ENCODE measurements at places on chromosomes 2 and 18.

DNA sequence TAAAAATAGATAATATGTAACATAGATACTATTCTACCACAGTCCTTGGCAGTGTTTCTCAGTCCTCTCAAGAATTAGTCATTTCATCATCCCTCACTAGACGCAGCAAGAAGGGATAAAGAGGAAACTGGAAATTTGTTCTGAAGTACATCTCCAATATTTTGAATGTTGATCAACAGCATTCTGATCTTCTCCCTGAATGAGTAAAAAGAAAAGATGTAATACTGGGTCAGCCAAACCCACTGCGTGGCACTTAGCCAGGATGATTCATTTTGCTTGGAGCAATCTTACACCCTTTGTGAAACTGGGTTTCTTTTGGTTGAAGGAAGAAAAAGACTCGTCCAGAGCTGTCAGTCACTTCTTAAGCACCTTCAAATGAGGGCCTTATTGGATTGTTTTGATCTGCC lies 54.1 kb downstream of the TAF1B start:
- no peak for DNase-seq

DNA sequence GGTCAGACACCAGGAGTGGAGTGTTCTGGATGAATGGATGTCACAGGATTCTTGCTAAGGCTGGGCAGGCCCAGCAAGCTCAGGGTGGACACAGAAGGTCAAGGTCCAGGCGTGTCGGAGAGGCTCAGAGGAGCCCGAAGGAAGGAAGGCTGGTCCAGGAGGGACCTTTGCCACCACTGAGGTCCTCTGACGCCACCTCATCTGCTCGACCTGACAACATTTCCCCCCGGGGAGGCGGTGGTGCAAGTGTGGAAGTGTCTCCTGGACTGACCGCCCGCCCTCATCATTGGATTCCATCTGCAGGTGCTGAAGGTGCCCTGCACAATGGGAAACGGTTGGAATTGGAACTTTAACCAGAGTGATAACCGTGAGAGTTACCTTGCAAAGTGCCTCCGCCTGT lies 124.6 kb downstream of the RTP5 start:
- DNase-seq: no peak

- DNase-seq: no peak
These were observed 865.3 kb downstream of the ERBB4 start for GRCh38 chr2:211673133-211673905.

DNA sequence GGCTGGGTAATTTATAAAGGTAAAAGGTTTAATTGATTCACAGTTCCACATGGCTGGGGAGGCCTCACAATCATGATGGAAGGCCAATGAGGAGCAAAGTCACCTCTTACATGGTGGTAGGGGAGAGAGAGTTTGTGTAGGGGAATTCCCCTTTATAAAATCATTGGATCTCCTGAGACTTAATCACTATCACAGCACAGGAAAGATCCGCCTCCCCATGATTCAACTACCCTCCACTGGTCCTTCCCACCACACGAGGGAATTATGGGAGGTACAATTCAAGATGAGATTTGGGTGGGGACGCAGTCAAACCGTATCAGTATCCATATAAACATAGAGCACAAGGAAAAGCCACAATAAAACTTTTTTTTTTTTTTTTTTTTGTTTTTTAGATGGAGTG lies 172.6 kb upstream of the PIEZO2 start:
- DNase-seq: no peak

- DNase-seq: no peak
These were observed 47.0 kb downstream of the TNFRSF11A start for GRCh38 chr18:62372156-62372555.

GRCh38 chr2:168441214-168441872 lies 14.7 kb upstream of the CERS6 start:
- no peak for DNase-seq

DNA sequence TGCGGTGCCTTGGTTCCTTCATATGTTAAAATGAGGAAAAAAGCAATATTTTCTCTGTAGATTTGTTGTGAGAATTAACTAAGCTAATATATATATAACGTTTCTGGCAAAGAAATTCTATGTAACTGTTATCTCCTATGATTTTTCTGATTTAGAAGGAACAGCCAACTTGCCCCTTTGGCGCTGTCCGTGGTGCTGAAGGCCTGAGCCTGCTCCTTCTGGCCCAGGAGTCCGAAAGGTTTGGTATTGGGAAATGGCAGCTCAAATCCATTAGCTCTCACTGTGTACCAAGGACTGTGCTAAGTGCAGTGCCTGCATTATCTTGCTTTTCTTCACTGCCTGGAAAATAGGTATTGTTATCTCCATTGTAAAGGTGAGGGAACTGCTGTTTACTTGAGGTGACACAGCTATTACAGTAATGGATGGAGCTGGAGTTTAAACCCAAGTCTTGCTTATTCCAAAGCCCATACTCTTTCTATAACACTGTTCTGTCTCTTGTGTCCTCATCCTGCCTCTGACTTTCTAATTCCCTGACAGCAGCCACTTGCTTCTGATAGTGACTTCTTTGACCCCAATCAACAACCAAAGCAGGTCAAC lies 52.2 kb downstream of the C1QL2 start:
- peak; percentile 55 for DNase-seq

DNA sequence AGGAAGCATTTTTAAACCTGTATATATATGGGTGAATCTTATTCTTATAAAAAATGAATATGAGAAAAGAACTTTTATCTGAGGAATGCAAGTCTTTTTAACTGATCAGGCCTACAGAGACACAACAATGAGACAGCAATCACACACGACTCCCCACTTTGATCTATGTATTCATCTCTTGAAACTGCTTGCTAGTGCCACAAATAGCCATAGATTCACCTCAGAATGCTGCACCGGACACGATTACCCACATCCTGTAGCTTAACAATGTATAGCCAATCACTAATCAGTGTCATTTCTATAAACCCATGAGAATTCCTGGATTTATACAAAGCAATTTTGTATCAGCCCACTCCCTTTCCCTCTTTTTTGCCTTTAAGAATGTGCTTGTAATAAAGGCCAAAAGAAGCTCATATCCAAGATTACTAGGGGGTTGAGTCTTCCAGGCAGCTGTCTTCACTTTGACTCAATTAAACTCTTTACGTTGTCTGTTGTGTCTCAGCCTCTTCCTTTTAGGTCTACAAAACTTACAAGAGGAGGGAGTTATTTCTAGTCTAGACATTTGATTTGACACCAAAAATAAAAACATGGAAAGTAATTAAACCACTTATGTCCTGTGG lies 94.9 kb downstream of the MBD2 start:
- no peak for DNase-seq

- DNase-seq: no peak
These were observed 76.6 kb upstream of the MAP4K3 start for GRCh38 chr2:39513641-39514094.

GRCh38 chr2:183812091-183812490 lies 687.8 kb downstream of the NUP35 start:
- DNase-seq: no peak

DNA sequence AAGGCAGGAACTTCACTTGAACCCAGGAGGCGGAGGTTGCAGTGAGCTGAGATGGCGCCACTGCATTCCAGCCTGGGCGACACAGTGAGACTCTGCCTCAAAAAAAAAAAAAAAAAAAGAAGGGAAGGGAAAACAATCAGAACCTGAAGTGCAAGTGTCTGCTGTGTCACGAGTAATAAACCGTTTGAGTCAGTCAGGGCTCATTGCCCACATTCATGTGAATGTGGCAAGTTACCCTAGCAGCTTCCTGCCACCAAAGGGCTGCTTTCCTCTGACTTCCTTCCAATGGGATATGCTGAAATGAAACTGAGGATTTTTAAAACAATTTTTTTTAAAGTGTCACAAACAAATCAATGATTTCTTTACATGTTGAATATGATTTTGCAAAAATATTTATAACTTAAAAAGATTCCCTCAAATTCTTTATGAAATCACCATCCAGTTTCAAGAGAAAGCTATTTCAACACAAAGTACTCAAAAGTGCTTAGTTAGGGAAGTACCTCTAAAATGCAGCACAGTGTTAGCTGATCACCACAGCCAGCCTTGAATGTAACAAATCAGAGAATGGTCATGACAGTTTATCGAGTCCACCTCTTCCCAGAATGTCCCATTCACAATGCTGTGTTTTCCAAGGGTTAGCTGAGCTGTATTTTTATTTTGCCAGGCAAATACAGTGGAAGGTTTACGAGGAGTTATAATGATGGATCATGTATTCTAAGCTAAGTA lies 36.4 kb downstream of the WDSUB1 start:
- DNase-seq: no peak

- no peak for DNase-seq
These were observed 46.0 kb upstream of the RIT2 start for GRCh38 chr18:43161528-43161927.

GRCh38 chr2:21194858-21195271 lies 71.1 kb downstream of the TDRD15 start:
- no peak for DNase-seq

- no peak for DNase-seq
These were observed 127.4 kb downstream of the VAPA start for GRCh38 chr18:10041180-10041579.

DNA sequence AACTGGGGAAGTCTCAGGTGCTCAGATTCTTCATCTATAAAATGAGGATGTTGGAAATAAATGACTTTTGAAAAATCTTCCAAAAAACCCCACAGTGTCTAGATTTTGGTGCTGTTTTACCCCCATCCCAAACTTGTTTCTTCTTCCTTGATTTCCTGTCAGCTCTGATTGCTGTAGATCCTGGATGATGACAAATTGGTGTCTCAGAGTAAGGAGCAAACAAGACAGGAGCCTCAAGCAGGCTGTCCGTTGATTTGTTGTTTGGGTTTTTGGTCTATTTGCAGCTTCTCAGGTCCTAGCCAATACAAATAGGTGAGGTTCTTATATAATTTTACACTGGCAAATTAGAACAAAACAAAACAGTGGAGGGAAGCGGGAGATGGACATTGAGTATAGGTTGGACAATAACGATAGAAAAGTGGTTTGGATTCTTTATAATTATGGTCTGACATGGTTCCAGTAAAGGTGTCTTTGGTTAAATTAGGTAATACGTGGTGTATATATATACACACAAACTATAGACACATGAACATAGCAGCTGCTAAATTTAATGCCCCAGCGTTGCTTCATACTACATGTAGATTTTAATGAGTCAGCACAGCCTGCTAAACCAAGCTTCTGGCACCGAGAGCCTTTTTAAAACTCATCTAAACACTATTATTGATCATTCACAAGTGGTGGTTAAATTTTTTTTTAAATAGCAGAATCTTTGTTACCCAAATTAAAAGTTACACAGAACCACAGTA lies 142.5 kb downstream of the FMNL2 start:
- DNase-seq: no peak

DNA sequence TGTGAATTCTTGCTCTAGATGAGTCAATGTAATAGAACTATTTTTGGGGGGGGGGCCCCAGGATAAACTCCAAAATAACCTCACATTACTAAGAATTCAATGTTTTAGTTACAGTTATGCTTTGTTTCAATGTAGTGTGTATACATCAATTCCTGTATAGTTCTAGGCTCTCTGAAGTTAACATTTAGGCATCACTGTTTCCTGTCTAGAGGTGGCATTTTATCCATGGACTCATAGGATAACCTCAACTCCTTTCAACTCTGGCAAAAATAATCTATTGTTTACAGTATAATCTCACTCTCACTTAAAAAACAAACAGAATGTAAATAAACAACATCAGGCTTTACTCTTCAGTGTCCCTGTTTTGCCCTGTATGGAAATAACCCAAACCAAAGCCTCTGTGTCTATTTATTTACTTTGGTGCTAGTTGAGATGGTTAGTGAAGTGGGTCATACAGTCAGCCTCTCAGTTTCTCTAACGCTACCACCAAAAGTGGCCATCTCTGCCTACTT lies 79.3 kb upstream of the MMADHC start:
- DNase-seq: no peak

DNA sequence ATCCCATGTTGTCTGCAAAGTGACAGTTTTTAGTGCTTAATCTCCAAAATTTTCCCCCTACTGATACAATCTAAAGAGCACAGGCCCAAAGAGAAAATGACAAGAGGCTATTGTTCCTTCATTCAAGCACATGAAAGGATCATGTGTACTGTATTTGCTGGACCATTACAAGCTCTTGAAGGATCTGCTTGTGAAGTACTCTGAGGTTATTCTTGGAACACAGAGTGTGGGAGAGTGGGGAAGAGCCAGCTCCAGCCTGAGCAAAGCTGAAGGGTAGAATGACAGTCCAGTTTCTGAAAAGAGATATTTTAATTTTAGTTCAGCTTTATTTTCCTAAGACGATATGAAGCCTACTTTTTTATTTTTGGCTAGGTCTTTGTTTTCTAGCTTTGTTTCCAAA lies 112.2 kb downstream of the GALNT3 start:
- no peak for DNase-seq

DNA sequence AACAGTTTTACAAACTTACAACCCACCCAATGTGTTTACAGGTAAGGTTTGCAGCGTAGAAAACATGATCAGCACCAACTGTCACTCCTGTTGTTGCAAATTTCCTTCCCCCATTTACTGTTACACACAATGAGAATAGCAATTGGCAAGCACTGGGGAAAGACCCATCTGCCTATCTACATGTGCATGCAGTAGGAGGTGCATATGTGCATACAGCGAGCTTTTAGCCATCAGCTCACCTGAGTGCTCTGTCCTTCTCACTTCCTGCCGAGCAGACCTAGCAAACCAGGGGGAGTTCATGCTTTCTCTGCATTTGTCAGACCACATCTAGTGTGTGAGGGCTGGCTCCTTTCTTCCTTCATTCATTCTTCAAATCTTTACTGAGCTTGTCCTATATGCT lies 49.9 kb upstream of the ARL4C start:
- no peak for DNase-seq

GRCh38 chr2:143550500-143550899 lies 421.3 kb downstream of the ARHGAP15 start:
- no peak for DNase-seq

GRCh38 chr2:187206471-187206870 lies 241.6 kb downstream of the CALCRL start:
- no peak for DNase-seq

GRCh38 chr2:210445116-210445707 lies 31.3 kb downstream of the LANCL1 start:
- no peak for DNase-seq

DNA sequence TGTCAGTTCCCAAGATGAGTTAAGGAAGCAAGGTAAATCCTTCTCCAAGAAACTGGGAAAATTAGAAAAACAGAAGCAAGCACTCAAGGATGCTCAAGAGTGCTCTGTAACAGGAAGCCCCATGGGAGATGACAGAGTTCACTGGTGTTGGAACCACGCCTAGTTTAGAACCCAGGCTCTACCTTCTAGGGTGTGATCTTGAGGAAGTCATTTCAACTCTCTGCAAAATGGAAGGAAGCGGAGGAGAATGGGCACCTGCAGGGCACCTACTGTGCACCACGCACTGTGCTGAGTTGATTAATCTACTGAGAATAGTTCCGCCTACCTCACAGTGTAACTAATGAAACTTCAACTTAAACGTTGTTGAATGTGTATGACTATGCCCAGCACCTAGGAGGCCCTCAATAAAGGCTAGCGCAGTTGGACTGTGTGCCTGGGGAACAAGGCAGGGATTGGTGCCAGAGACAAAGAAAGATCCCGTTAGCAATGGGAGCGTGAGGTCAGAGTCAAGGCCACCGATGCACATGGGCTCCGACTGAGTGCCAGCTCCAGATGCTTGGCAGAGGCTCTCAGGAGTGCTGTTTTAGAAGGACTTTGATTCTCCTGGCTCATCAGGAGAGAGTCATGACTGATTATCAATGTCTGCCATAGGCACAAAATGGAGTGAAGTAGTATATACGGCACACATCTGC lies 93.7 kb downstream of the MAPK4 start:
- no peak for DNase-seq
